ENCODE measurements at places on chromosomes 6 and 20.

- DNase-seq = no peak
Observed at GRCh38 chr6:30939473-30939872, 1.3 kb upstream of the MUCL3 start.

DNA sequence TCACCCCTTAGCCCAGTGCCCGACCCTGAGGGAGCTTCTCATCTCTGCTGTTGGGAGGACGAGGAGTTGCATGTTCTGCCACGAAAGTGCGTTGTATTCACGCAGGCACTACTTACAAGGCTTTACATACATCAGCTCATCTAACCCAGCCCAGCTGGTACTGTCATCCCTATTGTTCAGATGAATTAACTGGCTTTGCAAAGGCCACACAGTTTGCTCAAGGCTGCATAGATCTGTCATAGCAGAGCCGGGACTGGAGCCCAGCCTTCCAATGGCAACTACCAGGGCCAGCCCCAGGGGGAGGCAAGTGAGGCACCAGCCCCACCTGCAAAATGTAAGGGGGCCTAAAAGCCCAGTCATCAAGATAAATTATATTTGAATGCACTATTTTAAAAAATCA is 257.6 kb downstream of the NFATC2 start:
- no peak for DNase-seq

DNA sequence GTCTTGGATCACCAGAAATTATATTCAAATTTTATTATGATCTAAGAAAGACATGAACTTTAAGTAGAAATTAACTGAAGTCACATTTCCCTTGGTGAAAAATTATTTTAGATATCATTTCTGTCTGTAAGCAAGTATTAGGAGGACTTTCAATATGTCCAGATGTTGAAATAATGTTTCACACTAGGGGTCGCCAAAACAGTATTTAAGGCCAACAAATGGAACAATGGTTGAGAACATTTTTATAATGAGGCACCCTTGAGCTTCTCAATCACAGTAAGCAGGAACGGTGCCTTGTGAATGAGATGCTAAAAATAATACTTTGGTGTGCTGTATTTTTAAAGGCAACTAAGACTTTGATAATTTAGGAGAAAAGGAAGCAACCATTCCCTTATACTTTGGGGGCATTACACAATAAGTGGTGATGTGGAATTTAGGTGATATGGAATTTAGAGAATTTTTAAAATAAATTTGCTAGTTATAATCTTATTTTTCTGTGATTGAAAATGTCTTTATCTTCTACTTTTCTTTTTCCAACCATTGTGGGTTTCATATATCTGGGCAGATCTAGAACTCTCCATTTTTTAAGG is 9.6 kb upstream of the SF3B5 start:
- DNase-seq = no peak

GRCh38 chr6:38114976-38115625 is 295.6 kb downstream of the ZFAND3 start:
- DNase-seq = no peak

DNA sequence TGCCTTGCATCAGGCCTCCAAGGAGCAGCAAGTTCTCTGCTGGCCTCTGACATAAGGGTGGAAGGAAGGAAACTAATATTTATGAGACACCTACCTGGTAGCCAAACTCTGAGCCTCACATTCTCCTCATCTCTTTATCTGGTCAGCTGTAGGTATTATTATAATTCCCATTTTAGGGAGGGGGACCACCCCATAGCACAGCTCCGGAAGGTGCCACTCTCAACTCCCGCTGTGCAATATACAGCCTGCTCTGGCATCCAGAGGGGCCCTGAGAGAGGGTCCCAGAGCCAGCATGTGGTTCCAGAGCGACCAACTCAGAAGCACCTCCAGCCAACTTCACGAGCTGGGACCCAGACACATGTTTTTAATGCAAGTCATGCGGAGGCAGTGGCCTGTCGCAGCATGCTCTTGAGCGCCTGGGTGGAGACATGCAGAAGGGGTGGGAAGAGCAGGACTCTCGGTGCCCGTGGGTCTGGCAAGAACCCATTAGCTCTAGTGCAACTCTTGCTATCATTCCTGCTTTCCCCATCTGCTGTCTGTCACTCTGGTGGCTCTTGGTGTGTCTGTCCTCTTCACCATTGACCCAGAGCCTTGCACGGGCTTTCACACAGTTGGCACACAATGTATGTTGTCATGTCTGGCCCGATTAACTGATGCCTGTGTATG is 15.0 kb upstream of the MYMX start:
- DNase-seq = no peak

DNA sequence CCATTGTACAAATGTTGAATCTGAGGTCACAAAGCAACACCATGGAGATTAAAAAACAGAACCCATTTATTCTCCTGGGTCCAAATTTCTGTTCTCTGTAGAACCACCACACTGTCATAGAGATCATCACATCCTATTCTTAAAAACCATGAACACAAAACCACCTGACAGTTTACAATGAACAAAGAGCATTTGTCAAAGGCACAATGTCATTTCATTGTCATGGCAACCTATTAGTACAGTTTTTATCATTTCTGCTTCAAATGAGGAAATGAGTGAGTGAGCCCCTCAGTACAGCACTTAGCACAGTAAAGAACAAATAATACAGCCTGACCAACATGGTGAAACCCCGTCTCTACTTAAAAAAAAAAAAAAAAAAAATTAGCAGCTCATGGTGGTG is 23.1 kb upstream of the LAMP5 start:
- no peak for DNase-seq

DNA sequence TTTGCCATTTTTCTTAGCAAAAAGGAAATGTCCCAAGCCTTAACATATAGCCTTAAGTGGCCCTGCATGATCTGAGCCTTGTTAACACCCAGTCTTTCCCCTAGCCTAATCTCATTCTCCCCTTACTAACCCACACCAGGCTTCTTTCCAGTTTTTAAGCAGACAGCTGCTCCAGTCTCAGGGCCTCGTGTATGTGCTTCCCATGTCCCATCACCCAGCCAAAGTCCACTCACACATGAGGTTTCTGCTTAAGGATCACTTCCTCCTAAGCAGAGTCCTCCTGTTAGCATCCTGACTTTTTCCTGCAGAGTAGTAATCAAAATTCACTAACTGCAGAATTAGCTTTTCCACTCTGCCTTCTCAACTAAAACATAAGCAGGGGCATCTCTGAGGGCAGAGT is 96.1 kb downstream of the SMLR1 start:
- DNase-seq = no peak

- no peak for DNase-seq
Observed at GRCh38 chr6:52013035-52013434, 74.4 kb downstream of the PKHD1 start.

- no peak for DNase-seq
Observed at GRCh38 chr6:107495971-107496370, 6.1 kb downstream of the SOBP start.

GRCh38 chr20:11338496-11339306 is 579.0 kb upstream of the BTBD3 start:
- DNase-seq = no peak

DNA sequence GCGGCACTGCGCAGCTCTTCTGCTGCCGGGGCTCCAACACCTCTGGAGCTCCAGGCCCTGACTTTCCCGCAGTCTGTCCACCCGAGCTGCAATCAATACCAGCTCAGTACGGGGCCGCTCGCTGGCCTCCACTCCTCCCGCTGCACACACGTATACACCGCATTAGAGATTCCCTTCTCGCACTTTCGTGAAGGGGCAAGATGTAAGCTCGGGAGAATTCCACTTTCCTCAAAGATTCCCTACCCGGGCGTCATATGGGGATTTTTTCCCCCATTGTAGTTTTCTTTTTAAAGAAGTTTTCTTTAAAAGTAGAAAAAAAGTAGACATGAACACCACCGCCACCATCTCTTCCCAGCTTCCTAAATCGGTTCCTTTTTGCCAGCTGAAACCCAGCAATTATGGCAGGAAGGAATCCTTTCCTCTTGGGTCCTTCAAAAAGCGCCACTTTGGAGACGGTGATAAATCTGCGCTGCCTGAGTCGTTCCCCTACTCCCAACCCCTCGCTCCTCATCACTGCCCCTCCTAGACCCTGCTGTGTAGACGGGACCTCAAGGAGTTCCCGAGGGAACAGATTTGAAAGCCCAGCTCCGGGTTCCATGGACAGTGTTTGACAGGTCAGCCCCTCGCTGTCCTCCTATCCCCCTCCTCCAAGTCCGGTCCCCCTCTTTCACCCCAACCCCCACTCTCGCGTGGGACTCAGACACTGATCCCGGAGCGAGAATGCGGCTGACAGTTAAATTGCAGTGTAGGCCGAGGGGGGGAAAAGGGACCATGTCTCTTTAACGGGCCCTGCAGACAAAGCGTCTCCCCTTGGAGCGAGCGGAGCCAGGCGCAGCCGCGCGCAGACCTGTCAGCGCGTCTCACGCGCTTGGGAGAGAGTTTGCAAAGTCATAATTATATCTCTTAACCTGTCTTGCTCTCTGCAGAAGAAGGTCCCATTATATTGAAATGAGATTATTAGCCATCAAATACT is 39.5 kb downstream of the NCR2 start:
- no peak for DNase-seq

GRCh38 chr20:35663516-35664465 is 909 bp downstream of the CPNE1 start:
- DNase-seq = peak; percentile 17

DNA sequence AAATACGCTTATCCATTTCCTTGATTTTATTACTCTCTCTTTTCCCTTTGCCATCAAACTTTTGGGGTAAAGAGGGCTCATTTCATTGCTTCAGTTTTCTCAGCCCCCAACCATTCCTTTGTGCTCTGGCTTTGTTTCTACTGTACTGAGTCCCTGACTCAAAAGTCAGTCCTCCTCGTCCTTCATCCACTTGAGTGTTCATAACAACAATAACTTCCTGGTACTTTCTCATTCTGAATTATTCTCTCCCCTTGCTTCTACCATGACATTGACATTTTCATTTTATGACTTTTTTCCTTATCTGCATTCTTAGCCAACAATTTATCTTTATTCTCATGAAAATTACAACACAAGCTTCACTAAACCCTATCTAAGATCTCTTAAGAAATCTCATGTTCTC is 911 bp downstream of the ENPP3 start:
- DNase-seq = no peak

- DNase-seq = no peak
Observed at GRCh38 chr6:151043944-151044343, 178.4 kb downstream of the MTHFD1L start.

DNA sequence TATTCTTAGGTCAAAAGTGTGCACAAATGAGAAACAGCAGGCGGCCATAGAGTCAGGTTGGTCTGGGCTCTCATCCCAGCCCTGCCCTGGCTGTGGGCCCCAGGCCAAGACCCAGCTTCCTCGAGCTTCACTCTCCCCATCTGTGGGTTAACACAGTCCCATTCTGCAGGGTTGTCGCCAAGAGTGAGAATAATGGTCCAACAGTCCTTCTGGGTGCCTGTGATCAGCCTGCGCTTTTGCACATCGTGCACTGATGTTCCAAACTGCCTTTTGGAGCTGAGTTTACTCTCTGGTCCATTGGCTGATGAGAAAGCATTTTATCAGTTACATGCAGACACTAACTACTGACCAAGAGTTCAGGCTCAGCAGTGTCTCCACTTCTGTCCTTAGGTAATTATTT is 82.6 kb downstream of the INSM1 start:
- DNase-seq = no peak

- no peak for DNase-seq
Observed at GRCh38 chr6:33740204-33740608, 6.5 kb downstream of the IP6K3 start.

GRCh38 chr6:167409694-167410093 is 84.8 kb downstream of the TTLL2 start:
- no peak for DNase-seq

DNA sequence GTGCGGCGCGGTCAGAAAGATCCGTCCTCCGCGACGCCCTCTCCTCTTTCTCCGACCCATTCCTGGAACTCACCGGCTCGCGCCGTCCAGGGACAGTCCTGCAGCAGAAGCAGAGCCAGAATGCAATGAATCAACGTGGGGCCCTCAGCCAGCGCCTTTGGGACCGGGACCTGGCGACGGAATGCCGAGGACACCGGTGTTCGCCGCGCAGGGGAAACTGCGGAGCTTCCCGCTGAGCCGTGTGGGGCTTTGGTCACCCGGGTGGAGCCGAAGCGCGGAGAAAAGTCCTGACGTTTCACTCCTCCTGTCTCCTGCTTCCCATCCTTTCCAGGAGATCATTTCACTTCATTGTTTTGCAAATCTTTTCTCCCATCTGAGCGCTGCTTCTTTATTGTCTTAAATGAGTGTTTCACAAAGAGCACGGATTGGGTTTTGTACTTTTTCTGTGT is 26.5 kb downstream of the ULBP1 start:
- no peak for DNase-seq

DNA sequence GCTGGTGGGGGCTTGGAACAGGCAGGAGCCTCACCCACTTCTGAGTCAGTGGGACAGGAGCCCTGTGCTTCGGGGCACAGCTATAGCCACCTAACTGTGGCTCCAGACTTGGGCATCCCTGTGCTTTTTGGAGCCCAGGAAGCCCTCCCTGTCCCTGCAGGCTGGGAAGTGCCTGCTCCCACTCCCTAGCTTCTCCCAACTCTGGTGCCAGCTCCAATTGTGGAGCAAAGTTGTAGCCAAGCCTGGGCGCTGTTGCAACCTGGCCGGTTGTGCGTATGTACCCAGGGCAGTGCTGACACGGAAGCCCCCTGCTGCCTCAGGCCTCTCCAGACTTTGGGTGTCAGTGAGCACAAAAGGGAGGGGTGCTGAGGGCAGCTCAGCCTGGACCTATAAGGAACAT is 601.7 kb upstream of the GJE1 start:
- no peak for DNase-seq

DNA sequence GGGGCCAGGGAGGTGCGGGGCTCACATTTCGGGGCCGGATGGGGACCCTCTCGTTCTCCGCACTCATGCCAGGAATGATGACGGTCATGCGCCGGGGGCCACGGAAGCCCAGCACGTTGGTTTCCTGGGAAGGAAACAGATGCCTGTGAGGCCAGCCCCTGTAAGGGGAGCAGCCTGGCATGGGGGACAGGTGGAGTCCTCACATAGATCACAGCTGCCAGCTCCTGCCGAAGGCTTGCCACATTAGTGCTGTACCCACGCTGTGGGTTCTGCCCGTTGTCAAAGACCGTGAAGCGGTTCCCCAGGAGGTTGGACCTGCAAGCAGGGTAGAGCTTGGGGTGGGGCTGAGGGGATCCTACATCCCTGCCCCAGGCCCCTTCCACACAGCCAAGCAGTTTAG is 6.7 kb upstream of the TEAD3 start:
- DNase-seq = no peak

DNA sequence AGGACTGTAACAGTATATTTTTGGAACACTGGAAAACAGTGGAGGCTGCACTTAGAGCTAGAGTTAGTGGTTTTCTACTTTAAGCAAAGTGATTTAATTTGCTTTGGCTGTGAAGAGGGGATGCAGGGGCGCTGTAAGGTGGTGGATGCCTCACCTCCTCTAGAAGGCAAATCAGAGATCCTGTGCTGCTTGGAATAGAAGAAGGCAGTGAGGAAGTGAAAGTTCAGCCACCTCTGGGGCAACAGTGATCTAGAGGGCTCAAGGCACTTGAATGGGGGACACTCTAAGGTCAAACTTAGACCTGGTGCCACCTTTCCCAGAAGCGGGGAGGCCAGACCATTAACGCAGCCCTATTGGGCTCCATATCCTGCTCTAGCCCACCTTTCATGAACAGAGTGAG is 19.0 kb upstream of the SNRPB2 start:
- DNase-seq = no peak

GRCh38 chr6:37459981-37460800 is 27.2 kb downstream of the CMTR1 start:
- no peak for DNase-seq

GRCh38 chr6:128158496-128158895 is 257.6 kb upstream of the THEMIS start:
- DNase-seq = no peak

GRCh38 chr20:45444050-45444449 is 25.5 kb upstream of the WFDC2 start:
- DNase-seq = no peak

- no peak for DNase-seq
Observed at GRCh38 chr6:124389127-124389526, 573.1 kb upstream of the RNF217 start.
